ENCODE measurements at places on chromosomes 3 and 15.

GRCh38 chr15:72116731-72117485, 1.0 kb downstream of the MYO9A start:
- no peak for DNase-seq

DNA sequence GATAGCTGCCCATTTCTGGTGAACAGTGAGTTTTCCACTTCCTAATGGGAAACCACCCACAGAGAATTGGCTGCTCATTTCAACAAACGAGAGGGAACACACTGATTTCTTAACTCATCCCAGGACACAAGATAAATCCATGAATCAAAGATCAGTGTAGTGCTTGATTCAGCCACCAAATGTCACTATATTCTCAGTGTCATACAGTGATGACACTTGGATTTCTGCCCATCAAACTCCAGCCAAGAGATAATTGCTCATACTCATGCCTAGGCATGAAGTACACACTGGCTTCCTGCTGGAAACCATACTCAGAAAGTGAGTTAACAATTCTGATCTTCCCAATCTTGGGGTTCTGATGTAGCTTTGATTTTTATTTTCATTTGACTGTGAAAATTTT, 35.4 kb upstream of the GRM7 start:
- peak; percentile 59 for DNase-seq

- DNase-seq, result no peak
These were observed 1.3 kb downstream of the LAMB2 start for GRCh38 chr3:49131576-49131975.

DNA sequence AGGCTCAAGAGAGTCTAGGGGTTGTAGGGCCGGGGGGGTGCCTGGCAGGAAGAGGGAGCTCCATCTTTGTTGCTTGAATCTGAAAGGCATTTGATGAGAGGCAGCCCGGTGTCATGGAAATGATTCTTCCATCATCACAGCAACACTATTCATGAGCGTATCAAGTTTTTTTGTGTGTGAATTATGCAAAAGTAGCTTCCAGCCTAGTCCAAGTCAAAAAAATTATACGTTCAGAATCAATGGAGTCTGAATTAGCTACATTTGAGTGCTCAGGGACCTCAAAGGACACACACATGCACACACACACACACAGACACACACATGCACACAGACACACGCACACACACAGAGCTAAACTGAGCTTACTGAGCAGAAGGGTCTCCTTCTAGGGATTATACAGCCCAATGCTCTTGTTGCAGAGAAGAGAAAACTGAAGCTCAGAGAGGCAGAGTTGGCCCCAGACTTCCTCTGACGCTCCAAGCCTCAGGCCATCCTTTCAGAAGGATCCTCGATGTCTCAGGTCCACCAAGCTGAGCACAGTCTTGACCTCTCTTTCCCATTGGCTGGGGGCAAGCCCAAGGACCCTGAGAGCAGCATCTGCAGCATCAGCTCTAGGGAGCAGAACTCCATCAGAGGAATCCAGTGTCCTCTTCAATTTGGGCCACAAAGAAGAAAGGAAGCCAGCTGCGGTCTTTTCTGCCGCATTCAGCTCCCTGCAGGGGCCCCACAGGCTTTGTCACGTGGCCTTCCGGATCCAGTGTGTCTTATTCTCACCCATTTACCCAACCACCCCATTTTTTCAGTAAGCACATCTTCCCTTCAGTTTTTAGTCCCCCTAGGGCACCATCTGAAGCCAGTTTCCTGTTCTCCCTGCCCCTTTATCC, 228.0 kb downstream of the UACA start:
- no peak for DNase-seq

DNA sequence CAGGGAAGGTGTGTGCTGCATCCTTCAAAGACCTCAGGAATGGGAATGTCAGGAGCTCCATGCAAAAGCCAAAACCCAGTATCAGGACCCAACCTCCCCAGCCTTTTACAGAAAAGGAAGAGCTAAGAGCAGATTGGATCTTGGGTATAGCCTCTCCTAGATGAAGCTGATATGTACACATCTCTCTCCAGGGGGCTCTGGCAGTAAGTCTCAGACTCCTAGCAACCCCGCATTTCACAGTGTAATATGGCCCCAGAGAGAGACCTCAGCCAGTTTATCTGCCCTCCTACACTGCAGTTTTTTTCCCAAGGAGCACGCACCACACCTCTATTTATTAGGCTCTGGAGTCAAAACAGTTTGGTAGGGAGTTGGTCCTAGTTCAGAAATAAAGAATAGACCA, 88.2 kb downstream of the RBPMS2 start:
- no peak for DNase-seq

- peak; percentile 33 for DNase-seq
These were observed 22.0 kb upstream of the FAM3D start for GRCh38 chr3:58688574-58688973.

DNA sequence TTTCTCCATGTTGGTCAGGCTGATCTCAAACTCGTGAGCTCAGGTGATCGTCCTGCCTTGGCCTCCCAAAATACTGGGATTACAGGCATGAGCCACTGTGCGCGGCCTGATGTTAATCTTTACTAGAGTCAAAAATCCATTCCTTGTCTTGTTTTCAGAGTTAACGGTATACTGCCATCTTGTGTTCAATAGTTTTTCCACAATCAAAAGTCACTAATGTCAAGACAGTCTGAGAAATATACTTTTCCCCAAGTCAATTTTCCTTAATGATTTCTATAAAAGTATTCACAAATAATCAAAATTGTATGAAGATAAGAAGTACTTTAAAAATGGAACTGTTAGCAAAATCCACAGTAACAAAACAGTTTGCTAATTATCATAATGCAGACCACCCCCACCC, 8.5 kb downstream of the CRBN start:
- DNase-seq, result no peak

DNA sequence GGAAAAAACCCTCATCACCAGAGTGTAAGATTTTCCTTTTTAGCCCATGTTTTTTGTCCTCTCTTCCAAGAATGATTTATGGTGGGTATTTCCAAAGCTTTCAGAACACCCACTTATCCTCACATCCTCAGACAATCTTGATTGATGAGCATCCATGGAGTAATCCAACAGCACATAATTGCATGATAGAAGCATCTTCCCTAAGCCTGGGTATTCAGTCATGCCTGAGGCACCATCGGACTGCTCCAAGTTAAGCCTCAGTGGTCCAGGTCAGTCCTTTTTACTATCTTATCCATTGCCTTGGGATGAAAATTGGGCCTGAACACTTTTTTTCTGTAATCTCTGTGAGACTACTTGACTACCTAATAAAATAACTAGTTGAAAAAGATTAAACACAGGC, 676.0 kb upstream of the SEMA6D start:
- DNase-seq, result no peak

GRCh38 chr15:39855400-39855799, 64.7 kb downstream of the GPR176 start:
- DNase-seq, result no peak

DNA sequence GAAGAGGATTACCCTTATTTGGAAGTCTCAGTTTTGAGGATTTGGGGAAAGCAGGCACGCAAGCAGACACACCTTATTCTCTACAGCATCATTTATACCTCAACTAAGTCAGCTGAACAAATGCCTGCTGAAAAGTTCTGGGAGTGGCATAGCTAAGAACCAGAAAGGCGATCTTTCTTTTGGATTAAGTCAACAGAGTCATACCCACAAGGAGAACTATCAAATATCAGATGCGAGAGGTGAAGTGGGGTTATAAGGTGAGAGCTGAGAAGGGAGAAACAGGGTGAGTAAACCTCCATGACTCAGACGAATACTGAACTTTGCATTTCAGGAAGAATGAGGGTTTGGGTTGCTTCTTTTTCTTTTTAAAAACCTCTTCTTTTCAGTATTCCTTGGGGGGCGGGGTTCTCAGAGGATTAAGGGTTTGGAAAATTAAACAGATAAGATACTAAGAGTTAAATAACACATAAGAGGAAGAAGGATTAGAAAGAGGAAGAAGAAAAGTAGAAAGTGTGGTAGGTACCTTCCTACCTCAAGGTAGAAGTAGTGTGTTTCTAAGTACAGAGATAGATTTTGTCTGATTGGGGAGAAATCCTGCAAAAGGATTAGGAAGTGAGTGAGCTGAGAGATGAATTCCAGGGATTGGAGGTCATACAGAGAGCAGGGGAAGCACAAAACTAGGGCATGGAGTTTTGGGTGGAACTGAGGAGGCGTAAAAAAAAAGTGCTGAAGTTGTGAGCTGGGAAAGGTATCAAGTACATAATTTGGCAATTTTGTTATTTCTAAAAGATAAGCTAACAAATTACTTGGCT, 41.3 kb upstream of the ICE2 start:
- no peak for DNase-seq

- DNase-seq, result no peak
These were observed 15.3 kb upstream of the PHC3 start for GRCh38 chr3:170196833-170197232.

DNA sequence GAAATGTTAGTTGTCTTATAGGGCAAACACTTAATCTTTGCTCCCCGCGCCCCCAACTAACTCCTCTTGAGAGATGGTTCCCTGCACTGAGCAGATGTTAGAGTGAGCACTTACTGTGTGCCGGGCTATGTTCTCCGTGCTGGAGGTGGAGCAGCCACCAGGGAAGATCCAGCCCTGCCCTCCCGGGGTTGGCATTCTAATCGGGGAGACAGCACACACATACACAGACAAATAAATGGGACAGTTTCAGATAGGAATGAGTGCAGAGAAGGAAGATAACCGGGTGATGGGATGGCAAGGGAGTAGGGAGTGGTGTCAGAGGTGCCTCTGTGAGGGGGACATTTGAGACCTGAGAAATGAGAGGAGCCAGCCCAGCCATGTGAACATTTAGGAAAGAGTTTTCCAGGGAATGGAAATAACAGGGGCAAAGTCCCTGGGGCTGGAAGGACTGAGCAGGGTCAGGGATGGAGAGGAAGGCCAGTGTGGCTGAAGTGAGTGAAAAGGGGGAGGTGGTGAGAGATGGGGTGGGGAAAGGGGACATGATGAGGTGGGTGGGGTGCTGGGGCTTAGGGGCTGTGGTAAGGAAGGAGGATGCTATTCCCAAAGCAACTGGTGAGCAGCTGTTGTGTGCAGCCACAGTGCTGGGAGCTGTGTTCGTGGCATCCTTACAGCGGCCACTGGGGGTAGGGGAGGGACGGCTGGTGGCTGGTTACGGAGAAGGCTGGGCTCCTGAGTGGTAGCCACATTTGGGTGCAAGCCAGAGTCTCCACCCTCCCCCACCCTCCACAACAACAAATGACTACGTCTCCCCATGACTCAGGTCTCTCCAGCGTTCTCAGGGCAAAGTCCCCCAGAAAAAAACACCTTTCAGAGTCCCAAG, 15.4 kb upstream of the FGD5 start:
- no peak for DNase-seq

- DNase-seq, result no peak
These were observed 29.5 kb upstream of the SMAD3 start for GRCh38 chr15:67035886-67036285.

DNA sequence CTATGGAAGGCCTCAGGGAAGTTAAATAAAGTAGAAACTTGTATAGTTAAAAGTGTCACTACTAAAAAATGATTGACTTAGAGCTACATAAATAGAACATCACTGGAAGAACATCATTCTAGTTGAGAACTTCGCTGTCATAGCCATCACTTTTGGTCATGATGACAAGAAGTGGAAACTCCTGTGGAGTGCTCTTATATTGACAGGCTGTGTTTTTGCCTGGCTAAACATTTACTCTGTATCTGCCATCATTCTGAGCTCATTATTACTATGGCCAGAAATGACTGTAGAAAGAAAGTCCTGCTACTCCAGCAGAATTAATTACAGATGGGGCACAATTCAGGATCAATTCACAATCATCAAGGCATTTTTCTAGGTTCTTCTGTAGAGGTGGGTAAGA, 165.1 kb upstream of the GOLIM4 start:
- no peak for DNase-seq

DNA sequence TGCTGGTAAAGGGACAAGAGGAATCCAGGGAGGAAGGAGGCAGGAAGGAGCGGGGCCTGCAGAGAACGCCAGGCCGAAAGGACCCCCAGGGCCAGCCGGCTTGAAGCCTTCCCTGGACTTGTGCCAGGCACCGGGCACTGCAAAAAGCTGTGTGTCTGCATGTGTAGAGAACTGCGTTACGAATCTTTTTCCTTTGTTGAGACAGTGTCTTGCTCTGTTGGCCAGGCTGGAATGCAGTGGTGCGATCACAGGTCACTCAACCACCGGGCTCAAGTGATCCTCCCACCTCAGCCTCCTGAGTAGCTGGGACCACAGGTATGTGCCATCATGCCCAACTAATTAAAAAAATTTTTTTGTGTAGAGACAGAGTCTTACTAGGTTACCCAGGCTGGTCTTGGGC, 17.0 kb upstream of the MUC4 start:
- DNase-seq, result no peak

- no peak for DNase-seq
These were observed 73.0 kb downstream of the SUMF1 start for GRCh38 chr3:4394048-4394447.

DNA sequence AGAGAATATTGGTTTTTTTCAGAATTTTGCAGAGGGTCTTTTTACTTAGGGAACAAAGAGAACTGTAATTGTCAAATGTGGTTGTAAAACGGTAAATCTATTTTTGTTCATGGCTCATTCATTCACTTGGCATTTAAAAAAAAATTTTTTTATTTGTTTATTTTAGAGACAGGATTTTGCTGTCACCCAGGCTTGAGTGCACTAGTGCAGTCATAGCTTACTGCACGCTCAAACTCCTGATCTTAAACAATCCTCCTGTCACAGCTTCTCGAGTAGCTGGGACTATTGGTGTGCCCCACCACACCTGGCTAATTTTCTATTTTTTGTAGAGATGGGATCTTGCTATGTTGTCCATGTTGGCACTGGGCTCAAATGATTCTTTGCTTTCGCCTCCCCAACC, 301.8 kb downstream of the LPP start:
- DNase-seq, result no peak

- DNase-seq, result no peak
These were observed 34.4 kb downstream of the FSIP1 start for GRCh38 chr15:39748276-39748675.

DNA sequence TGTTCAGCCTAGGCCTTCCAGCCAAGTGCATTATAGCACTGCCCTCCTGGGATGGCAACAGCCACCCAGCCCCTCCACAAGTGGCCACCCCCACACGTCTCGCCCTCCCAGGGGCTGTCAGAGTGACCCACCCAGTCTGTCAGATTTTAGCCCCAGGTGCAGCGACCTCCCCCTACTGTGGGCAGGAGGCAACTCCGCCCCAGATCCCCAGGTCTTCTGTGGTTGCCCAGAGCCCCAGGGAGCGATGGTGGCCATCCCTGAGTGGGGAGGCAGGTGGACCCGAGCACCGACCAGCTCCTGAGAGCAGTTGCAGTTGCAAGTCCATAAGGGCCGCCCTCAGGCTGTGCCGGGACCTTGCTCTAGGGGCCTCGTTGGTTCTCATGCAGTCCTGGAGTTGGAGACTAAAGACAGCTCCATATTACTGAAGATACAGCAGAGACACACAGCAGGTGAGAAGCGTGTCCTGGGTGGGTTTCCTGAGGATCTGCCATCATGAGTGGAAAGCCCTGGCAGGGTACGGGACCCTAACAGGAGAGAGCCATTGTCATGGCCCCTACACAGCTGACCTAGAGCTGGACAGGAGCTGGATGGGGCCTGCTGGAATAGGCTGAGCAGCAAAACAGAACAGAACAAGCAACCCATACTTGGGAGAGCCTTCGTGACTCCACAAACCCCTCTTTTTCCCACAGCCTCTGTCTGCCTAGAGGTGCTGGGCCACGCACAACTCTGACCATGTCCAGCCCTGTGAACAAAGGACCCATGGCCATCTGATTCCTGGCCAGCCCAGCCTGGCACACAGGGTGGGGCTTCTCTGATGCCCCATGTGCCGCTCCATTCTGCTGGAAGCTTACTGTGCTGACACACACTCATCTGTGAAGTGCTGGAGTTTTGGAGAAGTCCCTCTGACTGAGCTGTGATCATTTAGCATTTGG, 110.3 kb upstream of the ALDH1A3 start:
- no peak for DNase-seq

Measured in NCI-H2029 (cell line).